Activated T-cell treated with anti-CD3 and anti-CD28 coated beads, Interleukin-2, amount 50 U/mL, for 72 hours (primary cell): ENCODE measurements at places on chromosomes 2 and 18.

DNA sequence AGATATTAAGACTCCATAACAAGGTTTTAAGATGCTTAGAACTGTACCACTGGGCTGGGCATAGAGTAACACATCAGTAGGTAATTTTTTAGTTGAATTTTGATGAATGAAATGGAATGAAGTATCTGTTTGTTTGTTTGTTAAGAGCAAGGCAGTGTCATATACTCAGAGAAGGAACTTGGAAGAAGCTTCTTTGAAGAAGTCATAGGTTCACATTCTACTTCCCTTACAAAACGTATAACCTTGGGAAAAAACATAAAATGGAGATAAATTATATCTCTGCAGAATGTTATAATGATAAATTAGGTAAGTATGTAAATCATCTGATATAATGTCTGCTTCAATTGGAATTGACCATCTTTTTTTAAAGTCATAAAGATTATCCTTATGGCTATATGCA, 122.1 kb upstream of the SLC39A10 start:
- DNase-seq = no peak

GRCh38 chr2:85273738-85274731, 53.8 kb downstream of the TGOLN2 start:
- no peak for DNase-seq

DNA sequence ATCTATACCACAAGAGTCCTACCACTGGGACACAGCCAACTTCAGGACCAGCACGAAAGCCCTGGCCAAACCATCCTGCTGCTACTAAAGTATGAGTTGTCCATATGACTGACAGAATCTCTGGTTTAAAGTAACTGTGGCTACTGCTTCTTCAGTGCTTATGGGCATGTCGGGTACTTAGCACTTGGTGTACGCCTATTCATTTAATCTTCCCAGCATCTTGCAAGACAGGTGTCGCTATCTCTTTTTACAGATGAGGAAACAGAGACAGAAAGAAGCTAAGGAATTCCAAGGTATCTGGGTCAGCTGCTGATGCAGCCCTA, 203.4 kb upstream of the ID2 start:
- no peak for DNase-seq

GRCh38 chr2:124683536-124684428, 658.7 kb downstream of the CNTNAP5 start:
- no peak for DNase-seq

GRCh38 chr18:48853588-48853987, 97.2 kb downstream of the SMAD7 start:
- no peak for DNase-seq

- DNase-seq = no peak
Measured at GRCh38 chr2:207792244-207792785, 22.6 kb upstream of the FZD5 start.

DNA sequence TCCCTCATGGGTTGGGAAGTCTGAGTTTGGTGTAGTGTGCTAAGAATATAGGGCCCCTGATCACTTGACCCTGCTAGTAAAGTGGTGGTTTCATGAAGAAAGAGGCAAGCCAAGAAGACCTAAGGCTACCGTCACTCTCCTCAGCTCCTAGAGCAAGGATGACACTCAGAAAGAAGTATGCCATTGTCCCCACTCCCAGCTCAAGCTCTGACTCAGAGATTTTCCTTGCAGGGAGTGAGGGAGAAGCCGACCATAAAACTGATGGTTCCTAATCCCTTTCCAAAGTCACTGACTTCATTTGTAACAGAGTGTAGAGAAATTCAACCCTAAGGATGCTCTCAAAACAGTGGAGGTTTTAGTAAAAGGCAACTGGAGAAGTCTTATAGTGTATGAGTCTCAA, 80.9 kb downstream of the ICA1L start:
- no peak for DNase-seq

GRCh38 chr2:73997813-73998212, 13.1 kb downstream of the TET3 start:
- DNase-seq = no peak

- no peak for DNase-seq
Measured at GRCh38 chr2:142874293-142874814, 3.1 kb upstream of the KYNU start.

- no peak for DNase-seq
Measured at GRCh38 chr2:62489702-62490101, 16.3 kb downstream of the TMEM17 start.

GRCh38 chr2:76330865-76331264, 620.1 kb upstream of the GCFC2 start:
- DNase-seq = no peak

- DNase-seq = no peak
Measured at GRCh38 chr2:216903470-216903869, 43.6 kb upstream of the TNP1 start.

- peak; percentile 39 for DNase-seq
Measured at GRCh38 chr2:105294844-105295481, 34.6 kb downstream of the TGFBRAP1 start.

GRCh38 chr2:231449503-231450054, 14.7 kb downstream of the NCL start:
- DNase-seq = no peak

DNA sequence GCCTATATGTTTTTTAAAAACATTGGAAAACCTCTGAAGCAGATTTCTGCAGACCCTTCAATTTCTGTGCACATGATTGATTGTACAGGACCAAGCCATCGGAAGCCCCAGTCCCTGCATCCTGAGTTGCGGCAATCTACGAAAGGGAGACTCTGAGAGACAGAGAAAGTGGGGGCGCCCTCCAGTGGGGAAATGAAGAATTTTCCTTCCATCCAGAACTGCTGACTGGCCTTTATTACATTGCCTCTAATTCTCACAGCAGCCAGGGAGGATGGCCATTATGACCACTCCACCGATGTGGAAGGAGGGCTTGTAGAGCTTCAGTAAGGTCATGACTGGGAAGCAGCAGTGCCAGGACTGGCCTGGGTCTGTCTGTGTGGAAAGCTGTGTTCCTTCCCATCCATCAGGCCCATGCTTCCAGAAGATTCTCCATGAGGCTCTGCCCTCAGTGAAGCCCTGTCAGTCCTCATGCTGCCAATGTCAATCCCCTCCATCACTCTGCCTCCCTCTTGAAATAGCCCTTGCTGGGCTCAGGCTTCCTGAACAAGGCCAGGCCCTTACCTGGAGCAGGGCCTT, 20.0 kb upstream of the RESP18 start:
- DNase-seq = peak; percentile 72

DNA sequence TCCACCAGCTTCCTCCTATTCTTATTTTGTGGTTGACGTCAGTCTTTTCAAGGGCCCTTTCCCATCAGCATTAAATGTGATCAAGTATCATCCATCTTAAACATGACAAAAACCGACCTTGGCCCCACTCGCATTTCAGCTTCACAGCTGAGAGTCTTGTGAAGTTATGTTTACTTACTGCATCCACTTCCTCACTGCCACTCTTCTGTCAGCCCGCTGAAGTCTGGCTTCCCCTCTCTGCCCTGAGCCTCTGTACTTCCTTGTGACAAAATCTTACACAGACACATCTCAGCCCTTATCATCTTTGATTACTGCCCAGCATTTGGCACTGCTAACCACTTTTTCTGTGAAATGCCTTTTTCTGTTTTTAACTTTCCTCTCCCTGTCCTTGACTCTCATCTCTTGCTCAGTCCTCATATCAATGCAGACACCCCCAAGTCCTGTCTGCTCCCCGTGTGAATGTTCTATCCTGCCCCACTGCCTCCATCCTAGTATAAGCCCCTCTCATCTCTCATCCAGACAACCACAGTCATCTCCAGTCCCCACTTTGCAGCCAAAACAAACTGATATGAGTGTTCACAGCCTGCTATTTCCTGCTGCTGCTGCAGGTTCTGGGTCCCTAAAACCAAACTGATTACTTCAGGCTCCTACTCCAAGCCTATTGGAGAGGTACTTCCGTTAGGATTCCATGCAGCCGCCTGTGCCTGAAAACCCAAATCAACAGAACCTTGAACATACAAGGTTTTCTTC, 31.4 kb downstream of the FOSL2 start:
- DNase-seq = peak; percentile 55

- no peak for DNase-seq
Measured at GRCh38 chr2:38128653-38129052, 52.7 kb upstream of the CYP1B1 start.

DNA sequence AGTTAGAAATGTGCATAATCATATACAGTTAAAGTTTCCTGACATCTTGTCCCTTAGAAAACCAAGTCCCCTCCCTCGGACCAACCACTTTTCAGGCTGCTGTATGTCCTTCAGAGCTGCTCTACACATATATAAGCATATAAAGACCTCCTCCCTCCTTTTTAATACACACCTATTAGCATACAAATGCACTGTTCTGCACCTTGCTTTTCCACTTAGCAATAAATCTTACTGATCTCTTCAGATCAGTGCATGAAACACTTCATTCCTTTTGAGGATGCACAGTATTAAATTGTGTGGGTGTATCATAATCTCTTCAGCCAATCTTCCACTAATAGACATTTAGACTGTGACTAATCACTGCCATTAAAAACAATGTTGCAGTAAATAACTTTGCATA, 79.8 kb downstream of the CNTNAP5 start:
- no peak for DNase-seq

- no peak for DNase-seq
Measured at GRCh38 chr18:13379062-13379865, 160.7 kb downstream of the LDLRAD4 start.

DNA sequence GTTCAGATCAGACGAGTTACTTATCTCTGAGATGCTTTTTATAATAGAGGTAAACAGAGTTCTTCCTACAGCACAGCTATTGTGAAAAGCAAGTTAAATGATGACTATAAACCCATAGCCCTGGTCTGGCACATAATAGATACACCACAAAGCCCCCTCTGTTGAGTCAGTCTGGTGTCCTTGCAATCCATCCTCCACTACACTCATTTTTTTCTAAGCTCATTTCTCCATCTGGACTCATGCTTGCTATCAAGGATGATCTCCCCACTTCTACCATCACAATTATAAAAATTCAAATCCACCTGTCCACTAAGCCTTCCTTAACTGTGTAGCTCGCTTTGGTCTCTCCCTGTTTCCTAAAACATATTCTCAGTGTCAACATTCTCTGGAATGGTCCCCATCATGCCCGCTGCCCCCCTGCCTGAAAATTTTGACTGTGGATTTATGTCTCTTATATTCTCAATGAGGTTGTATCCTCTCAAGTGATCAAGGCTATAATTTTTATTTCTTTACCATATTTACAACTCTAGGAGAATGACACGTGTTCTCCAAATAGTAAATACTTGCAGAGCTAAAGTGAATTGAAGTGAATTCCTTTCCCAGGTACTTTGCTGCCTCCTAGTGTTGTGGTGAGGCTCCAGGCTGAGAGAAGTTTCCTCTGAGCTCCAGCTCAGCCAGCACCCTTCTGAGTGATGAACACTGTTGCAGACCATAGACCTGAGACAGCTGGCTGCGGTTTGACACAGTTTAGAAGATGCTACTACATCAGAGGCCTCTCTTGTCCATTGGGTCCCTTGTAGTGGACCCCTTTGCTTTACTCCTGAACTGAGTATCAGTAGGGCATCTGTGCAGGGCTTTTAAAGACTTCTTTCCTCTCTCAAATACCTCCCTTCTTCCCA, 108.7 kb downstream of the DPP10 start:
- DNase-seq = peak; percentile 13

DNA sequence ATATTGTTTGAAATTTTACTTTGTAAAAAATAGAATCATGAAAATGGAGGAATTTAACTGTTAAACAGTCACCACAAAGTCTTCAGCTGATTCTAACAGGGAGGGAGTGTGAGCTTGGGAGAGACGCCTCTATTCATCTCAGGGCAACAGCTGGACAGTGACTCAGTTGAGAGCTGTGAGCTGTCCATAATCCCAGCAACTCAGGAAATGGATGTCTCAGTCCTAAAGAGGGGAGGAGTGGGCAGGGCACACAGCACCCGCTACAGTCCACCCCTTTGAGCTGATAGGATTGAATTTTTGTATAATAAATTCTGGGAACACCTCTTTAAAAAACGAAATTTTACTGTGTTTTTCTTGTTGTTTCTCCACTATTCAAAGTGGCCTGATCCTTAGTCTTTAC, 255.1 kb upstream of the THUMPD2 start:
- no peak for DNase-seq

- DNase-seq = no peak
Measured at GRCh38 chr2:166282154-166282553, 93.6 kb downstream of the SCN9A start.

GRCh38 chr2:176854878-176855277, 357.7 kb upstream of the HNRNPA3 start:
- DNase-seq = no peak

DNA sequence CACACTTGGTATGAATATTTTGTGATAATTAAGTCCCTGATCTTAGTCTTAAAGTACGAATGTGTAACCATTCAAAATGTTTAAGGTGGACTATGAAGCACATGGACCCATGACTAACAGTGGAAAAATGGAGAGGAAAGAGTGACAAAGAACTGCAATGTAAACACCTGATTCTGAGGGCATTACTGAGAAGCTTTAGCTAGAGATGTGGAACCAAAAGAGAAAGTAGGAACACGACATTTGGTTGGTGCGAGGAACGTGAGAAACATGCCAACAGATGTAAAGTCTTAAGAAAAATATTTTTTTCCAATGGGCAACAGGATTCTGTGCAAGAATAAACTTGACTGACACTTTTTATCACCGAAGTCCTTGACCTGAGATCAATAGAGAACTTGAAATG, 1618.6 kb downstream of the DPP10 start:
- DNase-seq = no peak

GRCh38 chr2:200742426-200742825, 69.3 kb upstream of the BZW1 start:
- DNase-seq = no peak

GRCh38 chr2:221334481-221335218, 237.5 kb downstream of the EPHA4 start:
- no peak for DNase-seq

DNA sequence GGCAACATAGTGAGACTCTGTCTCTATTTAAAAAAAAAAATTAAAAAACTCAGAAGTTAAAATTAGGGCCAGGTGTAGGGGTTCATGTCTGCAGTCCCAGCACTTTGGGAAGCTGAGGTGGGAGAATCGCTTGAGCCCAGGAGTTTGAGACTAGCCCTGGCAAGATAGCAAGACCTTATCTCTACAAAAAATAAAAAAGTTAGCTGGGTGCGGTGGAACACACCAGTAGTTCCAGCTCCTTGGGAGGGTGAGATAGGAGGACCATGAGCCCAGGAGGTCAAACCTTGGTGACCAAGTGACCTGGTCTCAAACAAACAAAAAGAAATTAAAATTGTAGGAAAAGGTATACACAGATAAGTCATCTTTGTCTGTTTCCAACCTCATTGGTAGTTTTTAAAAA, 11.3 kb downstream of the TTLL4 start:
- no peak for DNase-seq

DNA sequence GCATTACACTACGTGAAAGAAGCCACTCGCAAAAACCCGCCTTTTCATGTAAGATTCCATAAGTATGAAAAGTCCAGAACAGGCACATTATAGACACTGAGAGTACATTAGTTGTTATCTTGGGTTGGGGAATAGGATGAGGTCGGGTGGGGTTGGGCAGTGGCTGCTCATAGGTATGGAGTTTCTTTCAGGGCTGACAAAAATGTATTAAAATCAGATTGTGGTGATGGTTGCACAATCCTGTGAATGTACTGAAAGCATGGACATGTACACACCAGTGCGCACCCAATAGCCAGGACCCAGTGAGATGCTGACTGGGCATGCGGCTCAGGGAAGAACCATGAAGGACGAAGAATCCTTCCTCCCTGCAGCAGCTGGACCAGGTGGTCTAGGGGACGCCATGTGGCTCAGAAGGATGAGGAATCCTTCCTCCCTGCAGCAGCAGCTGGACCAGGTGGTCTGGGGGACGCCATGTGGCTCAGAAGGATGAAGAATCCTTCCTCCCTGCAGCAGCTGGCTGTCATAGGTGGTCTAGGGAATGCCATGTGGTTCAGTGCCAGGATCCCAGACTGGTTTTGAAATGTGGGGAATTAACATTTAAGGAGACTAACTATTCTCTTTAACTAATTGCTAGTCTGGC, 50.1 kb downstream of the MBP start:
- DNase-seq = no peak
